ENCODE measurements at places on chromosomes 6 and 20.

DNA sequence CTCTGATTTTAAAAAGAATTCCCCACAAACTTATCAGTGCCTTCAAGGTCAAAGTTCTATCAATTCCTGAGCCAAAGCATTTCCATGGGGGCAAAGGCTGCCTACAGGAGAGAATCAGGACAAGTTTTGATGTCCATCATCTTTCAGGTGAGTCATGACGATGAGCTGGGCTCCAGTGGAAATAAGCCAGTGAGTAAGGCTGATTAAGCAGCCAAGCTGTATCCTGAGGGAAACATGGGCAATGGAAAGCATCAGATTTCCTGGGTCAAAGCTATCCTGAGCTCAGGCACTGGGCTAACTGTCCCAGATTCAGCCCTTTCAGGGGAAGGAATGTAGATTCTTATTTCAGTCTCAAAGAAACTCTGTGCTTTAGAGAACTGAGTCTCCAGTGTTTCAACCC lies 377.4 kb downstream of the CD109 start:
- no peak for DNase-seq

DNA sequence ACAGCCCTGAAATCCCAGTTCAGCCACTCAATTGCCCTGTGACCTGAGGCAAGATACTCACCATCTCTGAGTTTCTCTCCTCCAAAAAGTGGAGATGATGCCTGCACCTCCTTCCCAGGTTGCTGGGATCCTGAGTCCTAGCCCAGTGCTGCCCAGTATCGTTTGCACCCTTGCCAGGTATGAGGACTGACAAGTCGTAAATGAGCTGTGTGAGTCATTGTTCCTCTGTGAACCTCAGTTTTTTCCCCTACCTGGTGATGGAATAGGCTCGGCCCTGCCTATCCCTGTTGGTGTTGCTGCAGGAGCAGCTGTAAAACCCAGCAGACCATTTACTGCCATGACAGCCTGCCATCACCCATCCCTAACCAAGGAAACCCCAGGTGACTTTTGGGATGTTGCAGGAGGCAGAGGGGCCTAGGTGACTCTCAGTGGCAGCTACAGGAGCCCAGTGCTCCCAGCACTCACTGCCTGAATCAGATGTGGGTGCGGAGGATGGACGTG lies 229.3 kb downstream of the SYNDIG1 start:
- DNase-seq, result no peak

DNA sequence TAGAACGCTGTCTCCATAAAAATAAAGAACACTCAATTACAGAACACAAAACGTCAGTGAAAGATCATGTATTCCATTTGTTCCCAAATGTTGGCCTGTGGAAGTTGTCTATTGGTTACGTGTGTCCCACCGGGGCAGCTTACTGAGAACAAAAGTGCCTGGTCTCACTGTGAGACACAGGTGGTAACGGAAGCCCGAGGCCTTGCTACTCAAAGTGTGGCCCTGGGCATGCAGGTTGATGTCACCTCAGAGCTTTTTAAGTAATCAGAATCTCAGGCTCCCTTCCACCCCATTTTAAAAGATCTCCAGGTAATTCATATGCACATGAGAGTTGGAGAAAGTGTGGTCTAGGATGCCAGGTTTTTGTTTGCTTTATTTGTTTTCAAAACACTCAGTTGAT lies 422.5 kb upstream of the OPRM1 start:
- DNase-seq, result no peak

- DNase-seq, result no peak
Observed at GRCh38 chr6:106149472-106150069, 63.4 kb downstream of the PRDM1 start.

DNA sequence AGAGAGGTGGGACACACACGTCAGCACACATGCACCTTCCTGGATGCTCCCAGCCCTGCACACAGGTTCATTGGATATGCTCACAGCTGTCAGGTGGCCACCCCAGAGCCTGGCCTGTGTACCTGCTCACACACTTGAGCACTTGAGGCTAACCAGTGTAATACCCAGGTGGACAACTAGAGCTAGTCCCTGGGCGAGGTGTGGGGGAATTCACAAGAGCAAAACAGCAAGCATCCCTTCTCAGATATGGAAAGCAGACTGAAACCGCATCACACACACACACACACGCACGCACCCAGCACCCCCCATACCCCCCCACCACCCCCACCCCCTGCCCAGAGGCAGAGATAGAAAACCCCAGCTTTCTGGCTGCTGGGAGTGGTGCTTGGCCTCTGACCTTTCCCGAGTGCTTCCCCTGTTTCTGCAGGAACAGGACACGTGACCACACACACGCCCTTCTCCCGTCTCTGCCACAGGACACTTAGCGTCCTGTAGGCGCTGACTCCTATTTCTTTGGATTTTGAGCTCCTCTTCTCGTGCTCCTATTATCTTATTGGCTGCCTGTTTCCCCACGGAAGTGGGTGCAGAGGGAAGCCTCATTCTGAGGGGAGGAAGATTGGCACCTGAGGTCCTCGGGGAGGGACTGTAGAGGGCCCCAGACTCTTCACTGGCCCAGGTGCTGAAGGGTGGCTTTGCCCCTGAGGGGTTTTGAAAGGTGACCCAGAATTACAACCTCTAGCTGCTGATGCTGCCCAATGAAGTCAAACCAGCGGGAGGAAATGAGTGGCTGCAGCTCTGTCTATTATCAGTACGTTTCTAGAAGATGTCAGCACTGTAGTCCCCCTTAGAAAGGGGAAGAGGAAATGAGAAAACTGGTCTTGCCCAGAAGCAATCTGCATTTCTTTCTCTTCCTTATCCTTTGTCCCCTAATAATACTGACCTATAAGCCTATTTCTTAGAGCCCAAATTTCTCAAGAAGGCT lies 65.8 kb downstream of the SYTL3 start:
- no peak for DNase-seq

- DNase-seq, result no peak
Observed at GRCh38 chr6:129767776-129768485, 58.0 kb upstream of the ARHGAP18 start.

DNA sequence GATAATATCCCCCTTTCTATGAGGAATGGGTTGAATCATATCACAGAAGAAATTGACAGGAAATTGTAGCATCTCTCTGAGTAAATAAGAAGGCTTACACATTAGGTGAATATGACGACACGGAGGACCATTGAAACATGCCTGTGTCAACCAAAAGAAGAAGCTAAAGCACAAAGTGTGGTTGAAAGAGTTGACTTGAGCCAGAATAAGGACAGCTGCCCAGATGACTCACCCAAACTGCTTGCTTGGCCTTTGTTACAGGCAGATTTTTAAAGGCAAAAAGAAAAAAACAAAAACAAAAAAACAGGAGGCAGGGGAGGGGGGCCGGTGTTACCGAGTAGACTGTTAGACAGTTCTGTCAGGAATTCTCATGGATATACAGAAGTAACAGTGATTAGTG lies 129.8 kb upstream of the EDN1 start:
- DNase-seq, result no peak

- DNase-seq, result no peak
Observed at GRCh38 chr6:23618366-23618765, 507.6 kb upstream of the NRSN1 start.

DNA sequence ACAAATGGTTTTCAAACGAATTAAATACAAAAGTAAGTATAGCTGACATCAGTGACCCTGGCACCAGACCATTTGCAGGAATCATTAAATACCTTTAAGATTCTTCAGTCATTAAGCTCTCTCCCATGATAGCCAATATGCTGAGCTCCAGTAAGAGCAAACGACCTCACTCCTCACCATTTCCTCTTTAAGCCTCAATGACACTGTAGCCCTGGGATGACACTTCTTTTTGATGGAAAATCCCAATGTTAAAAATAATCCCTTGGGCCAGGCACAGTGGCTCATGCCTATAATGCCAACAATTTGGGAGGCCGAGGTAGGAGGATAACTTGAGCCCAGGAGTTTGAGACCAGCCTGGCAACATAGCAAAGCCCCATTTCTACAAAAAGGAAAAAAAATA lies 3.3 kb upstream of the SGK1 start:
- DNase-seq, result no peak

DNA sequence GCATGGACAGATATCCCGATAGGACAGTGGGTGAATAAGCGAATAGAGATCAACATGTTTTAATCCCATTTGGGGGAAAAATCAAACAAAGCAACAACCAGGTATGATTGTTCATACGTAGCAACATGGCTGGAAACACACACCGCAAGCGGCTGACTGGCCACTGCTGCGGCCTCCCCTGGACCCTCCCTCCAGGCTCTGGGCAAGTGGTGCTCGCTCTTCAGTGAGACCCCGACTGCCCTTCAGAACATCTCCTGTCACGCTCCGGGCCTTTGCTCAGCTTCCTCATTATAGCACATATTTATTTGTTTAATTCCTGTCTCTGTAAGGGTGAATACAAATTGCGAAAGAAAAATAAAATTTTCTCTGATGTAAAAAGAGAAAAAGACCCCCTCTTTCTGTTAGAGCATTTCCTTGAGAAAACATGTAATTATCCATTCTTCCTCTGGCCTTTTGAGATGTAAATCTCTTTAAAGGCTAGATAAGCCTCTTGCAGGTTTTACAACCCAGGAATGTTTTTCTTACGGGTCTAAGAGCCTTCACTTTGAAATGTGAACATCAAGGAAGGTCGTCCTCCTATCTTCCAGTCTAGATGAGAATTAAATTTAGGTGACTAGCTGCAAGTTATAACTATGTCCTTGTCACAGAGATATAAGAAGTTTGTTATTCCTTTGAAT lies 11.0 kb upstream of the FAM210B start:
- no peak for DNase-seq

- DNase-seq, result no peak
Observed at GRCh38 chr6:160394654-160395035, 46.5 kb downstream of the SLC22A3 start.

DNA sequence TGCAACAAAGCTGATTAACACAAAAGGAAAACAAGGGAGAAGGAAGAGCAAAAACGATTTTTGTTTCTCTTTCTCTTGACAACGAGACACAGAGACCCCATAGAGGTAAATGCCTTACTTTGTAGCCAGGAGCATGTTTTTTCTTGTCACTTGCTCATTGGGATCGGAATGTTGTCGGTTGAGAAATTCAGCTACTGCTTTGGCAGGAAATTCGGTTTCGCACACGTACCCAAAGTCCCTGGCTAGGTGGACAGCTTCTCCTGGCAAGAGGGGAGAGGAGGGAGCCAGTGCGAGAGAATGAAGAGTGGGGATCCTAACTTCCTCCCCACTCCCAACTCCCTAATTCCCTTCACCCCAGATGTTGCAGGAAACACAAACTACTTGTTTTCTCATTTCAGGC lies 14.5 kb downstream of the TFAP2A start:
- DNase-seq, result no peak

DNA sequence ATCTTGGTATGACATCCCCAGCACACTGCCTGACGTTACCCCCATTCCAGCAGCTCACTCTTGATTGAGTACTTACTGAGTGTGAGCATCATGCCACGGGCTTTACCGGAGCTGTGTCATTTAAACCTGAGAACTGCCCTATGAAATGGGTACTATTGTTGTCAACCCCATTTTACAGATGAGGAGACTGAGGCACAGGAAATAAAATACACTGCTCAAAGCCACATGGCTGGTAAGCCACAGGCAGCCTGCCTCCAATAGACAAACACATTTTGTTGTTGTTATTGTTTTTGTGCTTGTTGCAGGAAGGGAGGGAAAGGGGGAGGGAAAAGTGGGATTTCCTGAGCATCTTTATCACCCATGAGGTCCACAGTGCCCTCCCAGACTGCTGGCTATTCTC lies 53.5 kb upstream of the SLC32A1 start:
- no peak for DNase-seq

- no peak for DNase-seq
Observed at GRCh38 chr20:36231331-36231730, 4.9 kb upstream of the AAR2 start.

- DNase-seq, result no peak
Observed at GRCh38 chr20:25360631-25361286, 29.9 kb downstream of the ABHD12 start.

DNA sequence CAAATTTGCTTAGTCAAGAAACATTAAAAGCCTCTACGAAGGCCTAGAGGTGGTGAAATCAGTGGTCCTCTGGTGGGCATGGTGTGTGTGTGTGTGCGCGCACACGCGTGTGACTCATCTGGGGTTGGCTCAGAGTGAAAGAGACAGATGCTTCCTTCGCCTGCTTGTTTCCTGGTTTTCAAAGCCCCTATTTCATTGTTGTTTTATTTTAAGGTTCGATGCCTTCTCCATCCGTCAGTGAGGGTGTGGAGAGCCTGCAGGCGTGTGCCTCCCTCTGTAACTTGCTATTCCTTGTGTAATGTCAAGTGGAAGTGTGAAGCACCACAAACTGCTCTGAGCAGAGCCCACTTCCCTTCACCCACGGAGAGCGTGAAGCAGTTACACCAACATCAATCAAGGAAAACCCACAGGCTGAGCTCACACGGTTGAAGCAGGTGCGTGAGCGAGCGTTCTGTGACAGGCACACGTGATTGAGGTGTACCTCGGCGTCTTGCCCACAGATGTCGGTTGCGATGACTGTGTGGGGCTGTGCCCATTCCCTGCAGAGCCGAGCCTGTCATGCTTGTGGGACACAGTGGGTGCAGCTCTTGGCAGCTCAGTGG lies 233.9 kb downstream of the PRL start:
- DNase-seq, result no peak

GRCh38 chr20:50409495-50409894 lies 100.7 kb upstream of the PTPN1 start:
- no peak for DNase-seq

DNA sequence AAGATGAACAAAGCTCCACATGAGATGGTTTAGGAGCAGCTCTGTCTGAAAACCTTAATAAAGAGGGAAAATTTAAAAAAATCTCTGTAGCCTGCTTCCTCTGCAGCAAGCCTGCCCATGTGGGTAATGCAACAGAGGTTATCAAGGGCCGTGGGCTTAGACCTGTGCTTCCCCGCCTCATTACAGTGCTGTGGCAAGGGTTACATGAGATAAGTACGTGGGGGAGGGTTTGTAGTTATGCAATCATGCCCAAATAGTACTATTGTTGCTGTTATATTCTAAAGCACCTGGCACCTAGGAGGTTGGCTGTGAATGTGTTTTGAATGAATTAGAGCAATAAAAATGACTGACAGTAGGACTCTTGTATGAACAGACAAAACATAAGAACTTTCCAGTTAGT lies 68.3 kb downstream of the PKHD1 start:
- no peak for DNase-seq

GRCh38 chr20:32674362-32674789 lies 635 bp upstream of the C20orf203 start:
- DNase-seq, result no peak

- DNase-seq, result no peak
Observed at GRCh38 chr20:35370751-35371150, 41.0 kb downstream of the UQCC1 start.

- DNase-seq, result no peak
Observed at GRCh38 chr6:69622924-69623323, 173.9 kb downstream of the LMBRD1 start.

Data from NCI-H1436 treated with DMSO at 0.1 percent for 48 hours (cell line).